ENCODE measurements at places on chromosomes 2 and 18.
A peak's percentile ranks its signal among the peaks of the same experiment; 100 is the strongest.

DNA sequence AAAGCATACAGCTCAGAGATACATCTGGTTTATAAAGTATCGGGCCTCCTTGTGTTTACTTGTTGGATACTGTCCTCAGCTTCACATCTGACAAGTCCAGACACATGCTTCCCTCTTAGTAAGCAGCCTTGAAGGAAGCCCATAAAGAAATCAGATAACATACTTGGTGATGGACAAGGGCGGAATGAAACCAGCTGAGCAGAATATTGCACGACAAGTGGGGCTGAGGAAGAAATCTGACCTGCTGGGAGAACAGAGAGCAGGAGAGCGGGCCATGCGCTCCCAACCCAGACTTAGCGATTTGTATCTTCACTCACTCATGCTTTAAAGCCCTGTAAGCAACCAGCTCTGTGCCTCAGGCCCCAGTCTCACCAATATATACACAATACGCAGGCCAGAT lies 208.4 kb downstream of the CDH20 start:
- no peak for DNase-seq

GRCh38 chr2:11581124-11581796 lies 47.4 kb downstream of the GREB1 start:
- no peak for DNase-seq

- no peak for DNase-seq
Measured at GRCh38 chr18:3411854-3412268, 38.1 kb upstream of the TGIF1 start.

GRCh38 chr18:8389391-8390340 lies 219.6 kb upstream of the RAB12 start:
- peak; percentile 61 for DNase-seq

- DNase-seq = peak; percentile 63
Measured at GRCh38 chr2:69559442-69560146, 83.9 kb downstream of the AAK1 start.

- no peak for DNase-seq
Measured at GRCh38 chr2:39638581-39638980, 27.1 kb upstream of the TMEM178A start.

DNA sequence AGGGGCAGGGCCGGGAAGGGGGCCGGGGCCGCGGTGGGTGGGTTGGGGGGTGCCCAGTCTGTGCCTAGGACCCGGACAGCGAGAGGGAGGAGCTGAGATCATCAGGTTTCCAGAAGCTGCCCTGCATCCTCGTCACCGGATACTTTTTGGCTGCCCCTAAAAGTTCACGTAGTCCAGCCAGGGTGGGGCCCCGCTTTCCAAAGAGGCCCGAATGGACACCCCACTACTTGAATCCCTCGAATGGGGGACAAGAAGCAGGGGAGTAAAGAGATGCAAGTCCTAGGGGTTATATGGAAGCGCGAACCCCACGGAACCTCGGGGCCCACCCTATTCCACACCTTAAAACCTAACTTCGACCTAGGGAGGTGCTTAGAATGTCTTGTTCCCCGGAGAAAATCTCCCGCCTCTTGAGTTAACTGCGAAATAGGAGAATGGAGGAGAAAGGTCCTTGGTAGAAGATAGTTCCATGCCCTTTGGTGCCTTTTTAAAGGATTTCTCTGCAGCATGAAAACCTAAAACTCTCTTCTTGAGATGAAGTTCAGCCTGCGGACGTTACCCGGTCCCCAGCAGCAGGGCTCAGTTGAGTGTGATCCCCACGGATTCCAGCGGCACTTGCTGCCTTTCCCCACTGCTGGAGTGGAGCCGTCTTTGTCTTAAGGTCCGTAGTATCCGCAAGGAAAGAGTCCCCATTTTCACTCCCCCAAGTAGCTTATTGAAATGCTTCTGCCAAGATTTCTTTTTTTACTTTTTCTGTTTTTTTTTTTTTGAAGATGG lies 2.1 kb upstream of the RNF152 start:
- no peak for DNase-seq

DNA sequence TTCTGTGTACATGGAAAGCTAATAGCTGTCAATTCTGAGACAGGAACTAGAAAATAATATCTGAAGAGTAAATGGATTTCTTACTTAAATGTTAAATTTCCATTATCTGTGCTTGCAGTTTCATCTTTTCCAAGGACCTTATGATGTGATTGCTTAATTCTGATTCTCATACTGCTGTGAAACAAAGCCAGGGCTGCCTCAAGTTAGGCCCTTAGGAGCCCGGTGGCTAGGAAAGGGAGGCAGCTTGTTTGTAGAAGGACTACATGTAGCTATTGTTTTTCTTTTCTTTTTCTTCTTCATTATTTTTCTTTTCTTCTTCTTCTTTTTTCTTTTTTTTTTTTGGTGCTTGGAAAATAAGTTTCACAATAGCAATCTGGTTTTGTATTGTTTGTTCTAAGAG lies 50.5 kb downstream of the XRCC5 start:
- no peak for DNase-seq

- DNase-seq = no peak
Measured at GRCh38 chr2:144208924-144209323, 311.0 kb downstream of the ZEB2 start.

GRCh38 chr2:217722883-217723472 lies 279.8 kb downstream of the TNS1 start:
- DNase-seq = no peak

GRCh38 chr2:240963065-240963867 lies 35.2 kb upstream of the SNED1 start:
- no peak for DNase-seq

DNA sequence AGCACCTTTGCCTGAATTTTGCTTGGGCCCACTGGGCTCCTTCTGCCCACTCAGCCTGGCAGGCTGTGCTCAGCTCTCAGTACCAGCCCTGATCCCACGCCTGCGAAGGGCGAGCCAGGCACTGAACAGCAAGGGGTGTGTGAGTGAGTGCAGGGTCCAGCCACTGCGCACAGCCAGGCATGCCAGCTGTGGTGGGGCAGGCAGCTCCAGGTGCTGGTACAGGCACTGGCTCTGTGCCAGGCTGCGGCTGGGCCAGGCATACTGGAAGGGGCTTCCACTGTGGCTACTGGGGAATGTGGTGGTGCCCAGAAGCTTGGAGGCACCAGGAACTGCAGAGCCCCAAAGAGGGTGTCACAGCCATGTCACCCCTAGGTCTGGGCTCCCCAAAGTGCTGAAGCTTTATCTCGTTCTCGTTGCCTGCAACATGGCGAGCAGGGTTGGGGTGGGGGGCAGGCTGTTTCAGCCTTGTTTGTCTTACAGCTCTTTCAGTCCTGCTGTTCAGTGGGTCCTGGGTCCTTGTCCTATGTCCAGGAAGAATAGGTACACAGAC lies 8.8 kb downstream of the DYSF start:
- DNase-seq = no peak

DNA sequence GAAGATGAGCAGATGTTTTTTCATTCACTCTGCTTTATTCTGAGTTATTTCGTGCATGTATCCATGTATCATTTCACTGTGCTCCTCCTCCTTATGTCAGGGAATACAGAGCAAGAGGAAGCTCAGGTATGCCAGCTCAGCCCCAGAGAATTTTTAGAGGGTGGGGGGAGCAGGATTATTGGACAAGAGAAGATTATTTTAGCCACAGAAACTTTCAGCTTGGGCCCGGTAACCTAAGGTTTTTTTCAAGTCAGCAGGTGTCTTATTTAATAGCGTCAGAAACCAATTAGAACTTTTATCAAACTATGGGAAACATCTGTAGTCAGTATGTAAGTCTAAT lies 232.9 kb upstream of the SIX3 start:
- DNase-seq = no peak

GRCh38 chr18:34738175-34738894 lies 28.2 kb downstream of the DTNA start:
- no peak for DNase-seq

GRCh38 chr2:232276733-232277313 lies 101.7 kb upstream of the ALPP start:
- DNase-seq = no peak
